ENCODE measurements at places on chromosomes 6 and 20.

- no peak for DNase-seq
Observed at GRCh38 chr20:12053353-12053752, 135.7 kb downstream of the BTBD3 start.

- peak; percentile 26 for DNase-seq
Observed at GRCh38 chr6:130018744-130019325, 454 bp downstream of the L3MBTL3 start.

DNA sequence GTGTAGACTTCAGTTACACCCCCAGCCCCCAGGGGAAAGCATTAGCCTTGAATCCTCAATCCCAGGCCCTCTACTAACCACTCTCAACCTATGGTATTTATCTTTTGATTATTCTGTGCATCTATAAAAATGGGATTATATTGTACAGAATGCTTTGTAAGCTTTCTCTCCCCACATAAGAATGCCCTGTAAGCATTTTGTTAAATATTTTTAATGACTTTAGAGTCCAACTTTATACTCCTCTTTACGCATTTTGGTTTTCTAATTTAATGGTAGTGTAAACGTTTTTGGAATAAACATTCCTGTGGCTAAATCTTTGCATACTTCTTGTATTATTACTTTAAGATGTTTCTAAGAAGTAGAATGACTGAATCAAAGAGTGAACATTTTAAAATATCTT is 35.4 kb downstream of the FBXO9 start:
- DNase-seq: no peak

DNA sequence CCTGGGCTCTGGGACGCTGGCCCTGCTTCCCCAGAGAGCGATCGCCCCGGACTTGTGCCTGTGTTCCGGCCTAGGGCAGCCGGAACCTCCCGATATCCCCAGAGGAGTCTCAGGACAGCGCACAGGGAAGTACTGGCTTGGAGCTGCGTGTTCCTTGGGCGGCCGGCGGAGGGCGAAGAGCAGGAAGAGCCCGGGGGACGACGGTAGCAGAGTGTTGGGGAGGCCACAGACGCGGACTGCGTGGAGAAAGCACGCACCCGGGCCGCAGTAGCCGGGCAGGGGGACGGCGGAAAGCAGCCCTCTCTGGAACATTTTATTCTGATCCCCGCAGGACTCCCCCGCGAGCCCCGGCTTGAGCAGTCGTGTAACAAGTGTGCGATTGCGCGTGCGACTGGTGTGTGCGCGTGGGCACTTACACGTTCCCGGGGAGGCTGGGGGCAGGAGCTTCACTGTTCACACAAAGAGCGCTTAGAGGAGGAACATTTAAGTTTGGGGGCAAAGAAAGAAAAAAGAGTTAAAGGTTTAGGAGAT is 36.1 kb downstream of the NCR2 start:
- no peak for DNase-seq

GRCh38 chr6:28871335-28872156 is 52.2 kb downstream of the TRIM27 start:
- DNase-seq: no peak

DNA sequence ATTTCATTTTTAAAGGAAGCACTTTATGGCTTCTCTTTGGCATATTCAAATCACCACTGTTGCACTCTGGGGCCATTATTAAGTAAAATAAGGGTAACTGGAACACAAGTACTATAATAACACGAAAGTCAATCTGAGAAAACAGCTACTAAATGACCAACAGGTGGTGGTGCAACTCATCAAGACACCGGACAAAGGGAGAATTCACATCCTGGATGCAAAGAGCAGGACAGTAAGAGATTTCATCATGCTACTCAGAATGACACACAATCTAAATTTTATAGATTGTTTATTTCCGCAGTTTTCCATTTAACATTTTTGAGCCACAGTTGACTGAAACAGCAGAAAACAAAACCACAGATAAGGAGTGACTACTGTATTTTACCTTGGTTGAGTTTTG is 27.6 kb upstream of the LY86 start:
- DNase-seq: no peak

DNA sequence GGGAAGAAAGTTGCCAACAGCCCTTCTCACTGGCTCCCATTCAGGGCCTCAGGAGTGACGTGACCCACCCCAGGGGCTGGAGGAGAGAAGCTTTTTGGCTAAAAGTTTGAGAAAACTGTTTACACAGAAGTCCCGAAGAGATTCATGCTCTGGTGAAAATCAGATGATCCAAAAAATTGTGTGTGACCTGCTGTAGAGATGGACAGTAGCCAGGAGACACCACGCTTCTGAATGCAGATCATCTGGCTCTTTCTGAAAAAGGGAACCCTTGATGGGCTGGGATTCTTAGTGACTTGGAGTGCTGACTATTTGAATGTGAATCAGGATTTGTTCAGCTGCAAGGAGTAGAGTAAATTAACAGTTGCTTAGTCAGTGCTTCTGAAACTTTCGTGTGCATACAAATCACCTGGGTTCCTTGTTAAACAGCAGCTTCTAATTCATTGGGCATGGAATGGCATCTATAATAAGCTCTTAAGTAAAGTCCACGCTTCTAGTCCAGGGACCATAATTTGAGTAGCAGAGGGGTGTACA is 265.1 kb downstream of the PREX1 start:
- DNase-seq: no peak

- DNase-seq: no peak
Observed at GRCh38 chr6:121885399-121886152, 450.1 kb downstream of the GJA1 start.

DNA sequence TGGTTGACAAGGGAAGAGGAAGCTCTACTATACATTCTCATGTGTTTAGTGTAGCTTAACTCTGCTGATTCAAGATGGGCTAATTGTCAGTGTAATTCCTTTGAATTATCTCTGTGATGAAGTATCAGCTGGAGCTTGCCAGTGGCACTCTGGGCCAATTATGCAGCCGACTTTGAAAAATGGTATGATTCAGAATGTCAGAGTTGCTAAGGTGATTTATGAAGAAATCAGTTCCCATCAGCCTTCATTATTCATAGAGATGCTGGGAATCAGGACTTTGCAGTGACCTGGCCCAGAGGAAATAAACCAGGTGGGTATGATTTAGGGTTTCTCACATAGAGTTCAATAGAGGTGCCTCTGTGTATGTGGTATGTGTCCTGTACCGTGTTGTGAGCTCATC is 33.4 kb downstream of the KCNS1 start:
- DNase-seq: no peak

GRCh38 chr6:124753562-124754105 is 208.6 kb upstream of the RNF217 start:
- DNase-seq: no peak

GRCh38 chr6:153588330-153588729 is 450.7 kb upstream of the OPRM1 start:
- no peak for DNase-seq

GRCh38 chr6:699319-699718 is 6.4 kb upstream of the EXOC2 start:
- DNase-seq: no peak

- DNase-seq: no peak
Observed at GRCh38 chr6:135796643-135797305, 54.7 kb upstream of the PDE7B start.

- DNase-seq: no peak
Observed at GRCh38 chr6:38198219-38198618, 378.7 kb downstream of the ZFAND3 start.

DNA sequence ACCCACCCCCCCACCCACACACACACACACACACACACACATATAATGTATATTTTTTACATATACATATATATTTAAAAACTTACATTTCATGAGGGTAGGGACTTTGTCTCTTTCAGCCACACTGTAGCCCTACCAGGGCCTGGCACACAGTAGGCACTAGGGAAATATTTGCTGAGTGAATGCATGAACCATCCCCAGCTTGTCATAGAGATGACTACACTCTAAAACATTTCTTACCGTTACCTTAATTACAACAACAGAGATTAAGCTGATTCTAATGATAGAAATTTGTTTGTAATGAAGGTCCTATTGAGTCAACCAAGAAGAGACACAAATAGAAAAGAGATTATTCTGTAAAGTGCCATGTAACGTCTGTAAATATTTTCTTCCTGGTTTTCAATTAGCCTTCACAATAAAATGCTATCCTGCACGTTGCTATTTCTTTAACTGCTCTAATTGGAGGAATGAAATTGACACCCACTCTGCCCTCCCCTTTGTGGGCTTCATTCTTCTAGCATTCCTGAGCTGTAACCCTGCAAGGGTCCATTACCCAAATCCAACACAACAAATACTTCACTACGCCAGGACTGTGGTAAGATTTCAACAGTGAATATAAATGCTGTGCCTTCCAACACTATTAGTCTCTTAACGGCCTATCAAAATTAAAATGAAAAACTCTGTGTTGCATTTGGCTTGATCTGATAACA is 30.8 kb downstream of the SIM1 start:
- no peak for DNase-seq

GRCh38 chr6:137489046-137490005 is 4.9 kb downstream of the OLIG3 start:
- no peak for DNase-seq

- DNase-seq: no peak
Observed at GRCh38 chr6:132933090-132933489, 118.7 kb downstream of the RPS12 start.

DNA sequence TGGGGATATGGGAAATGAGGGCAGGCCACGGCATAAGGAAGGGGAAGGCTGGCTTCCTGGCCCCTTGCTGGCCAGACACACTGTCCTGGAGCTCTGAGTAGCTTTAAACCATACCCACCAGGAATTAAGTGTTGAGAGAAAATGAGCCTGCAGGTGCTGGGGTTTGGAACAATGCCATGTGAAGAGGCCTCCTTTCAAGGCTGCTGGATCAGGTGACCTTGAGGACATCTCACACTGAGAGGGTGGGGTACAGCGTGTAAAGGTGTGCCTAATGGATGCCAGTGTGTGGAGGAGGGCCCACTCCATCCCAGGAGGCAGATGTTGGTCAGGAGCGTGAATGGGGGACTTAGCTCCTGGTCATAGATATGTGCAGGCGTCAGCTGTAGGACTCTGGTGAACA is 74.8 kb upstream of the MLN start:
- no peak for DNase-seq

GRCh38 chr20:62766716-62767115 is 29.6 kb upstream of the MRGBP start:
- DNase-seq: no peak

DNA sequence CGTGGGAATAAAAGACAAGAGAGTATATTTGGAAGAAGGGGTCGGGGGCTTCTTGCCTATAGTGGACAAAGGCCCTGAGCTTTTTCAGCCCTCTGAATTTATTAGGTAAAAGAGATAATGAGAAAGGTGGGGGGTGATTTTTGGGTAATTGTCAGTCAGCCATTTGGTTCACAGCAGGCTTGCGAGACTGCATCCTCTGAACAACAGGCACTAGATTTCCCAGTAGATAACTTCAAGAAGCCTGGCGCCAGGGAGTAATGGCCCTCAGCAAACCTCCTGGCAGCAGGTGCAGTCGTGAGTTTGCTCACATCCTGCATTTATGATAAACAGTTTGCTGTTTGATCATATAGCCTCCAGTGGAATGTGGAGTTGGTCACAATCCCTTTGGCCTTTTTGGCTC is 609.0 kb downstream of the DHX35 start:
- no peak for DNase-seq
